Activated T-cell treated with anti-CD3 and anti-CD28 coated beads for 48 hours (primary cell): ENCODE measurements at places on chromosomes 12 and 14.

DNA sequence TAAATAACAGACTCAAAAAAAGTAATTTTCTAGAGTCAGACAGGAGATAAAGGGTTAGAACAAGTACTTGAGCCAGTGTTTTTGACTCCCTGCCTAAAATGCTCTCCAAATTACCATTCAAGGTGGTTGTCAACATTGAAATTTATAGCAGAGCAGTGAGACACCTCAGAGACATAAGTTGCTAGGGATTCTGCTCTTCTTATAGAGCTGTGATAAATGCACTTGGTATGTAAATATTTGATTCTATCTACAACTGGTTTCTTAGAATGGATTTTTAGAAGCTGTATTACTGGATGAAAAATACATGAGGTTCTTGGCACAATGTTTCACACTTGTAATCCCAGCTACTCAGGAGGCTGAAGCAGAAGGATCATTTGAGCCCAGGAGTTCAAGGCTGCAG is 83.9 kb upstream of the OSBPL8 start:
- no peak for DNase-seq

DNA sequence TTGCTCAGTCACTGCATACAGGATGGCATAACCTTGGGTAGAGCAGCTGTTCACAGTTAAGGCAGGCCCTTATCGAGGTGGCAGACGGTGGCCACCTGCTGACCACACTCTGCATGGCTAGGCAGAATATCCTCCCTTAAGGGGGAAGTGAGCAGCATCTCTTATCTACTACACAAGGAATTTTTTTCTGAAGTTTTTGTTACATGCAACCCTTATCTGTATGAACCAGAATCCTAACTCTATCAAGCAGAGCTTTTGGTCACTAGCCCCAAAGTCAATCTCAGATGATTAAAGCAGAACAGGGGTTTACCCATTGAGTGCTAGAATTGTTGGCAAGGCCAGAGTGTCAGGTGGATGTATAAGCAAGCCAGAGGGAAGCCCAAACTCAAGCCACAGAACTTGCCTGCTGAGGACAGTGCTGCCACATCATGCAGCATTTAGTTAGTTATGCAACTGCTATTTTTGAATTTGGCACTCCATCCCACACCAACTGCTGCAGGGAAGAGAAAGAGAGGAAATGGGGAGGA is 192.8 kb downstream of the TBX5 start:
- no peak for DNase-seq

- no peak for DNase-seq
Observed at GRCh38 chr12:25723921-25724491, 170.9 kb upstream of the LMNTD1 start.

DNA sequence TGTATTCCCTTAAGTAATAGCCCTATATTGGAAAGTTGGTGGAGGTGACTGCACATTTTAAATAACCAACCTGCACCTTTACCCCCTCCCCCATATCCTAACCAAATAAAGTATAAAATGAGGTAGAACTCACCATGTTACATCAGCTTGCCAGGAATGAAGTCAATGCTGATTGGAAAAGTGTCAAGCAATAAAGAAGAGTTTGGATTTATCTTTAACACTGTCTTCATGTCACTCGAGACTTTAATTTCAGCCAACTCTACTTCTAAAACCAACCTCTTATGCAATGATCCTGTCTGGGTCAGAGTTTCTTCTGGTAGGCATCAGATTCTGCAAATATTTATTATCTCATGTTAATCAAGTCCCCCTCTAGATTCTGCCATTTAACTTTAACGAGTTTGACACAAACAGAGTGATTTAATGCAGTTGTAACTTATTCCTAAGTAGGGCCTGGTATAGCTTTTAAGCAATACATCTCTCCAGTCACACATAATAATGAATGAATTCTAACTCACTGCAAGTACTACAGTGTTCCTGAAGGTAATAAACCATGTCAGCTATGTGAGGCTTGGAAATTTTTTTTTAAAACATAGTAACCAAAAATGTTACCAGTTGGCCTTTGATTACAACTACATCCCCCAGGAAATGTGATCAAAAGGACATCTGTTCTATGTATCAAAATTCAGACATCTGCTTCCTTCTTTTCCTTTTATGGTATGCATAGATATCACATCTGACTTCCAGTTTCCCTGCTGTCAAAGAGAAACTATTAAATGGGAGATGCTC is 98.7 kb downstream of the ERGIC2 start:
- DNase-seq = no peak

DNA sequence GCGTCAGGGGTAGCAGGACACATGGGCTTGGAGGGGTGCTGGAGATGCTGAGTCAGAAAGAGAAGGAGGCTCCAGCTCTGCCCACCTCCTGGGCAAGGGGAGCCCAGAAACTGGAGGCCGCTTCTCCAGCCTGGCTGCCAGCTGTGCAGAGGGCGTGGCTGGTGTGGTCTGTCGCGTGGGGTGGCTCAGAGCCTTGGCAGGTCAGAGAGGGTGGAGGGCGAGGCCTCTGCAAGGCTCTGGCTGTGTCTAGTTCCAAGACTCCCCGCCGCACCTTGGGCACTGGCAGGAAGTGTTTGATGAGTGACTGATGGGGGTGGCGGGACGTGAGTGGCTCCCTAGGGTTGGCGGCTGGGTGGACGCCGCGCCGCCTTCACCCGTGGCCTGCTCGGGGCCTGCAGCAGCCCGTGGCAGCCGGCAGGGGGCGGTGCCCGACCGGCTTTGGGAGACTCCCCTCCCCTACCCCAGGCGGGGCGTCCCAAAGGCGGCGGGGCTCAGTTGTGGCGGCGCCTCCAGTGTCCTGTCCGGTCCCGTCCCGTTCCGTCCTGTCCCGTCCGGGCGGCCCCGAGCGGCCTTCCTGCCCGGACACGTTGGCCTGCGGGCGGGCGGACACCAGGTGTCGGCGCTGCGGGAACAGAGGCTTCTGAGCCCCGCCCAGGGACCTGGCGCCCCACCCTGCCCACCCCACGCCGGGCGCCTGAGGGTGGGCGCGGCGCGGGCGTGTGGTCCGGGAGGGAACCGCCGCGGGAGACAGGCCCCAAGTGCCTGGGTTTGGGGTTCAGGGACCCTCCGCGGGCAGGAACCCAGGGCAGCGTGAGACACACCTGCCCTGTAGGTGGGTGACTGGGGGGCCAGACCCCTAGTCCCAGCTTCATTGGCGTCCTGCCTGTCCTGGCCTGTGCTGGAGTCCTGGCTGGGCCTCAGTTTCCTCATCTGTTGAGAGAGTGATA is 39.7 kb downstream of the KRT80 start:
- DNase-seq = peak; percentile 64

DNA sequence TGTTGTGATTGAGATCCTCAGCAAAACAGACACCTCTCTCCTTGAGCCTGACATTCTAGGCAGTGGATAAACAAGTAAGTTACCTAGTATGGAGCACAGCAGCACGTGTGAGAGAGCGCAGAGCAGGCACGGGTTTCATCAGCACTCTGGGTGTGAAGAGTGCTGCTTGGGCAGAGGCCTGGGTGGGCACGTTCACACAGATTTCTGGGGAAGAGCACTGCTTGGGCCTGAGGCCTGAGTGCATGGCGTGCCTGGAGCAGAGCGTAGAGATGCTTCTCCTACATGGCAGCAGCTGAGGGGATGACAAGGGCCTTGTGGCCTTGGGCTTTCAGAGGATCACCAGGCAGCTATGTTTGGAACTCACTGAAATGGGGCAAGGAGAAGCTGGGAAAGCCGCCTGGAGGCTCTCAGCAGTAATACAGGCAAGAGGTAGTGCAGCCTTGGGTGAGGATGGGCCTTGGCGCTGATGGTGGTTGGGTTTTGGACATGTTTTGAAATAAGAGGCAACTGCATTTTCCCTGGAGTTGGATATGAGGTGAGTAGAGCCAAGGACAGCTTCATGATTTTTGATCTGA is 17.6 kb downstream of the CKB start:
- no peak for DNase-seq

DNA sequence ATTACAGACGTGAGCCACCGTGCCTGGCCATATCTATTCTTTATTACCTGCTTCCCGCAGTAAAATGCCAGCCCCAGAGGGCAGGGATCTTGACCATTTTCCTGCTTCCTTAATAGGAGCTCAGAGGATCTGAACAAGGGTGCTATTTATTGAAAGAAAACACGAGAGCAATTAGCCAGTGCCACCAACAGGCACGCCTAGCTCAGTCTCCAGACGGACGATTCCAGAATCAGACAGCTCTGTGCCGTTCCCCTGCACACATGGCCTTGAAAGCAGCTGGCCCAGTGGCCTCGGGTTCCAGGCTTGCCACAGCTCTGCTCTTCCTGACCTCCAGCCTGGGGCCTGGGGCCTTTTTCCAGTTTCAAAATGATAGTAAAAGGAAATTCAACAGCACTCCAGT is 135.2 kb upstream of the RFLNA start:
- DNase-seq = no peak

GRCh38 chr14:52333823-52334657 is 19.9 kb downstream of the PTGER2 start:
- no peak for DNase-seq

DNA sequence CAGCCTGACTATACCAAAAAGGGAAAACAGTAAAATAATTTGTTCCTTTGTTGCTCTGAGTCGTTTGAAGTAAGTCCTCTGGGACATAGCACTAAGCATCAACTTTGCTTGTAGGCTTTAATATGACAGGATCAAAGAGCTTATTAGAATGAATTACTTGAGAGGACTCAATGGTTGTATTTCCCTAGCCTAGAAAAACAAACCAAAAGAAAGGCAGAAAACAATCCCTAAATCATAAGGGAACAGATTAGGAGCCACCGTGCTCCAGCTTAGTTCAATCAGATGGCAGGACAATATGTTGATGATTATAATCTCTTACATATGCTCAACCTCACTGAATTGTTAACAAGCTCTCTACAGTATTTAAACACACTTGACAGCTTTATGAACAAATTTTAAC is 988.4 kb downstream of the FLRT2 start:
- no peak for DNase-seq

DNA sequence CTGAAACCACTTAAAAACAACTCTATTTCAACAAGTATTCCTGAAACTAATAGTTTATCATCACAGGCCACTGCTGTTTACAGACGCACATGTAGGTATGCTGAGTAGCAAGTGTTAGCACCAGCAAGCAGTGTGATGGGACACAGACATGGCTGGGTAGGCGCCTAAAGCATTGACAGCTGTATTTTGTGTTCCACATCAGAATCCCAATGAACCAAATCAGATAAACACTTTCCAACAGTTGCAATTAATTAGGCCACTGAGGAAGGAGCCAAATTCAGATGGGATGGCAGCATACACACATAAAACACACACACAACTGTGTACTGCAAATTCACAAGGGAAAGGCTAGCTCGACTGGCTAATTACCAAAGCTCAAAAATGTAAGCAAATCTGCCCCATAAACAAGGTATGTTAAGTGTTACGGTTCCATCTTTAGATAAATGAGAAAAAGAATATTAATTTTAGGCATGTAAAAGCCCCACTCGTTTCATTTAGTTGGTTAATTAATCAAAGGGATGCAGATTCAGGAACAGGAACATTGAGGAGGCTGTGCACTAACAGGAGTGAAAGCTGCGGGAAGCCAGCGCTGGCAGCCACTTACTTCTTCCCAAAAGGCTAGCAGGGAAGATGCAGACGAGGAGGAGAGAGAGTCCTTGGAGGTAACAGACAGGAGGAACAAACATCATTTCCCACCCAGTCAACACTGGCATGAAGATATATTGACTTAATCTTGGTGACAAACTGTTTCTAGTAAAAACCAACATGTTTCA is 33.4 kb downstream of the AMN start:
- DNase-seq = no peak

- DNase-seq = no peak
Observed at GRCh38 chr12:112844814-112845565, 53.4 kb downstream of the RPH3A start.

- no peak for DNase-seq
Observed at GRCh38 chr12:93593843-93594242, 21.4 kb downstream of the SOCS2 start.

GRCh38 chr12:117092886-117093285 is 6.3 kb downstream of the TESC start:
- no peak for DNase-seq

DNA sequence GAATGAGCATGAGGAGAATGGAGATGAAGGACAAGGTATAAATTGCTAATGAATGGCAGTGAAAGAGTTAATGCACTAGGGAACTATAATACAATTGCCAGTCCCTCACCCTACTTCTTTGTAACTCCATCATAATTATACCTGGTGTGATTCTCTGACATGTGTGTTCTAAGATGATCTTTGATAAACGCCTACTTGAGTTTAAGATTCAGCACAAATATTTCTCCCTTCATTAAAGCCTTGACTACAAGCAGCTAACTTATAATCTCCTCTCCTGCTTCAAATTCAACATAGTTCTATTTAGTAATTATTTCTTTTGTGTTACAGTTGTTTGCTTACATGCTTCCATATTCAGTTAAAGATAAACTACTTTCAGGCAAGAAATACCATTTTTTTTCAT is 9.7 kb upstream of the CLEC2A start:
- no peak for DNase-seq

DNA sequence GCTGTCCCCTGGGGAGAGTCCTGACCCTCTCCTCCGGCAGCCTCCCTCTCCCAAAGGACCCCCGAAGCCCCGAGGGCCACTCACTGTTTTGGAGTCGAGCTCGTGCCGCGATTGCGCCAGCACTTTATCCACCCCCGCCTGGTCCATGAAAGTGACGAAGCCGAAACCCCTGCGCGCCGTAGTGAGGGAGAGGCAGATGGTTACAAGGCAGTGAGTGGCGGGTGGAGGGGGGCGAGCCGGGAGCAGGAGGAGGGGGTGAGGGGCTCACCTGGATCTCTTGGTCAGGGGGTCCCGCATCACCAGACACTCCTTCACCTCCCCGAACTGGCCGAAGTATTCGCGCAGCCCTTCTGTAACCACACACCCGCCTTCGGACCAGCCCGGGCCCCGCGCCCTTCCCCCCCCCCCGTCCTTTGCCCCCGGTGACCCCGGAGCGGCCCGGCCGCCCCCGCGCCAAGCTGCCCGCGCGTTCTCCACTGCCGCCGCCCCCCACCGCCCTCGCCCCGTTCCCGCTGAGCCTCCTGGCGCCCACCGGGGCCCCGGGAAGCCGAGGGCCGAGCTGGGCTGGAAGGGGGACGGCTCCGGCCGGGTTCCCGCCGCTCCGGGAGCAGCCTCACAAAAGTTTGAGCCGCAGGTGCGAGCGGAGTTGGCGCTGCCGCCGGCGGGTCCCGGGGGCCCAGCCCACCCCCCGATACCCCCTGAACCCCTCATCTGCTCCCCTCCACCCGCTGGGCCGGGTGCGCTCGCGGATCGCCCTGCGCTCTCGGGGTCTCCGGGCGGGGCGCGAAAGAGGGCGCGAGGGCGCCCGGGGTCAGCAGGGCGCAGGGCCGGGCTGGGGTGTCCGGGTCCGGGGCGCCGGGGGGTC is 808 bp downstream of the MSI1 start:
- peak; percentile 36 for DNase-seq

GRCh38 chr12:28961948-28962384 is 187.1 kb upstream of the FAR2 start:
- no peak for DNase-seq

GRCh38 chr12:105231396-105231795 is 4.6 kb downstream of the APPL2 start:
- DNase-seq = no peak
